ENCODE measurements at places on chromosomes 1 and 21. TPM values are rescaled to one million over a fixed set of nuclear protein-coding genes. Genes with fewer than 3 reads are reported as not detected.

- DNase-seq, result no peak
Observed at GRCh38 chr1:72186733-72187307, 95.5 kb downstream of the NEGR1 start.

- DNase-seq, result no peak
Observed at GRCh38 chr1:113913887-113914664, 8.9 kb downstream of the DCLRE1B start.

- no peak for DNase-seq
Observed at GRCh38 chr21:39645331-39645730, 32.6 kb downstream of the B3GALT5 start.

GRCh38 chr1:67031121-67031858, 22.7 kb downstream of the SLC35D1 start:
- DNase-seq, result no peak

Gene PARS2
- total RNA-seq, result 6.1 TPM

Gene SH3BGR
- total RNA-seq, result 1.0 TPM

- DNase-seq, result no peak
Observed at GRCh38 chr1:10379101-10379620, 19.7 kb upstream of the PGD start.

Gene ATF3
- 23.9 TPM for total RNA-seq

Gene OR2L8
- total RNA-seq, result 0.21 TPM

Gene CD2
- total RNA-seq, result 284 TPM

DNA sequence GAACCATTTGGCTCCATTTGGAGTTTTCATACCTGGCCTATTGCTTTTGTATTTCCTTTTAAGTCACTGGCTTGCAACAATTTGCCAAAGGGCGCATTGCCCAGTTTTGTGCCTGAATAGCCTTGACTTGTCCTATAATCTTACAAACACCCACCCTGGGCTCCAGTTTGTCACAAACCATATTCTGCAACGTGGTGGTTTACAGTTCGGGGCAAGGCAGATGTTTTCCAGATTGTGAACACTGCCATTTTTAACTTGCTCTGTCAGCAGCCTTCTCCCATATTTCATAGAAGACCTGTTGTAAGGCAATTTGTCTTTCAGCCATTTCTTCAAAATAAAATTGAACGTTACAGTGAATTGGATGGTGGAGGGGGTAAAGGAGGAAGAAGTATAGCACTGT, 53.2 kb upstream of the UBE2U start:
- DNase-seq, result no peak

DNA sequence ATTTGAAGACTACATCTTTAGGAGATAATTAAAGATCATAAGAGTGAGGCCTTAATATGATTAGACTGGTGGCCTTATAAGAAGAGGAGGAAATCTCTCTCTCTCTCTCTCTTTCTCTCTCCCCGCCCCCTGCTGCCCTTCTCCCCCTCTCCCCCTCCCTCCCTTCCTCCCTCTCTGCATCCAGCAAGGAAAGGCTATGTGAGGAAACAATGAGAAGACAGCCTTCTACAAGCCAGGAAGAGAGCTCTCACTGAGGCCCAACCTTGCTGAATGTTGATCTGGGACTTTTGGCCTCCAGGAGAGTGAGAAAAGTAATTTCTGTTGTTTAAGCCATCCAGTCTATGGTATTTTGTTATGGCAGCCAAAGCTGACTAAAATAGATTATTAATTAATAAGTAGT, 21.6 kb downstream of the FOXD3 start:
- no peak for DNase-seq

DNA sequence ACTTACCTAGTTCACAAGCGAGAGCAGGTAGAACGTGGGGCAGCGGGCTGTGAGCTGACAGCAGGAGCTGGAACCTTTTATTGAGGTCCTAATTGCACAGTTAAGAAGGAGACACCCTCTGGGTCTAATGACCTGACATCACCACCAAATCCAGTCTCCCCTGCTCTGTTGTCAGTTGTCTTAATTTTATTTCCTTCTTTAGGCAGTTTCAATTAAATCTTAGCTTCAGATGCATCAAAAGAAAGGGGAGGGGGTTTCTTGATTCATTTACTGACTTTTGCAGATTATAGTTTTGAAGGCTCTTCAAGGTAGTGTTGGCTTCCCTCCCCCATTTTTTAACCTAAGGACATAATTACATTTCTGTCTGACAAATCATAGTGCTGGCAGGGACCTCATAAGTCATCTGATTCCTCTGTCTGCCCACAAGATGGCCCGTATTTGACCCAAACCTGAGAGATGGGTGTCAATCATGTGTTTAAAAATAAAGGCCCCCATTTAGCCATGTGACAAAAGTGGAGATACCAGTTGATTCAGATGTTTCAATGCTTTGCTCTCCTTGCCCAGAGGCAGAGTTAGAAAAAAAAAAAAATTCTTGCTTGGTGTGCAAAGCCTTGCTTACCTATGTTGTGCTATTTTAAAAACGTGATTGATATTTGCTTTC, at the start of gene TCHHL1:
Gene TCHHL1 (minus strand): TSS at position 51 of the 661 bp plus-strand sequence. CDS start 921 bp downstream, outside the sequence.
- DNase-seq, result no peak

GRCh38 chr21:36927719-36928117, 38.8 kb downstream of the HLCS start:
- DNase-seq, result peak; percentile 50

Gene AZIN2
- total RNA-seq, result 2.9 TPM

- DNase-seq, result no peak
Observed at GRCh38 chr1:19793360-19794046, 6.2 kb downstream of the TMCO4 start.

GRCh38 chr1:168509875-168510791, 33.7 kb downstream of the XCL2 start:
- no peak for DNase-seq

GRCh38 chr1:226882631-226883409, 12.4 kb downstream of the PSEN2 start:
- DNase-seq, result peak; percentile 39

GRCh38 chr1:227604446-227604845, 41.1 kb downstream of the ZNF678 start:
- no peak for DNase-seq

DNA sequence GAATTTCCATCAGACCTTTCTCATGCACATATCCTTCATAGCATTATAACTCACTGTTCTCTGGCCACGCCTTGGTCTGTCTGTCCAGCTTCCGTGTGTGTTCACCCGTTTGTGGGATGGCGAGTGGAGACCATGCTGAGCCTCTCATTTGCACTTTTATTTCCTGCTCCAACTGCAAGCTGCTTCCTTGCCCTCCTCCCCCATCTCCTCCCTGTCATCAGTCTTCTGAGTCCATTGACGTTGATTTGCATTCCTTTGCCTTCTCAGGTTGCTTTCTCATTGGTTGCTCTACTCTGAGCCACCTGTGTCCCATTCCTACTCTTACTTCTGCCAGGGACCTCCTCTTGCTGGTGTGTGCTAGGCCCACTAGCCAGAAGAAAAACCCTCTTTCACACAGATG, 146.4 kb downstream of the NOS1AP start:
- no peak for DNase-seq

Gene SPRR4
- total RNA-seq, result not detected

- no peak for DNase-seq
Observed at GRCh38 chr1:28526886-28527285, 21.0 kb downstream of the RCC1 start.

DNA sequence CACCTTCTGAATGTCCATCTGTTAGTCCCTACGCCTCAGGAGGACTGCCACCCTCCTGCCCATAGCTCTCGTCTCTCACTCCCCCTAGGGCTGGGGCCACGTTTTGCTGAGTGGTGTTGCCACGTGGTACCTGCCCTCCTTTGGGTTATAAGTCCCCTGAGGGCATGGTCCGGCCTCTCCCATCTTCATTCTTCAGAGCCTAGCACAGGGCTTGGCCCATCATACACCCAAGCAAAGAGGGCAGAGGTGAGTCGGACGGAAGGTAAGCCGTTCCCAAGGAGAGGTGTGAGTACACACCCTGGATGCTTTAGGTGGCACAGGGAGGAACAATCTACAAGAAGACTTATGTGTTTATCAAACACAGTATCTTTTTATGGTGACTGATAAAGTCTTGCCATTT, 10.9 kb downstream of the PADI2 start:
- no peak for DNase-seq

- DNase-seq, result no peak
Observed at GRCh38 chr1:5430911-5431697, 561.1 kb downstream of the NPHP4 start.

GRCh38 chr1:207944571-207944970, 33.6 kb upstream of the CD34 start:
- DNase-seq, result no peak

DNA sequence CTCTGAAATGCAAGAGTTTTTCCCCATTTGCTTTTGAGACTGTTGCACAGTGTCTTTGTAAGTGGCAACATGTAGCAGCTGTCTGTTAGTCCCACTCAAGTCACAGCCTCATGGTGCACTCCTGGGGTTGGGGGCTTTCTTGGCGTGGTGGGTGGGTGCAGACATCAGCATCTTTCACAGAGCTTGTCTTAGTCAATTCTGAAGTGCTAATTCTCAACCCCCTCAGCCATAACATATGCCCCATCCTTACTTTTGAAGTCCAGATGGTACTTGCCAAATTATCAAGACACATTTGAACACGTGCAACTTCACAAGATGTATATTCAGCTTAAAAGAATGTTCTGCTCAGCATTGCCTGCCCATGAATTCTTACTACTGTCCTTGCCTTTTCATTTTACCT, 87.1 kb downstream of the VCAM1 start:
- DNase-seq, result no peak

DNA sequence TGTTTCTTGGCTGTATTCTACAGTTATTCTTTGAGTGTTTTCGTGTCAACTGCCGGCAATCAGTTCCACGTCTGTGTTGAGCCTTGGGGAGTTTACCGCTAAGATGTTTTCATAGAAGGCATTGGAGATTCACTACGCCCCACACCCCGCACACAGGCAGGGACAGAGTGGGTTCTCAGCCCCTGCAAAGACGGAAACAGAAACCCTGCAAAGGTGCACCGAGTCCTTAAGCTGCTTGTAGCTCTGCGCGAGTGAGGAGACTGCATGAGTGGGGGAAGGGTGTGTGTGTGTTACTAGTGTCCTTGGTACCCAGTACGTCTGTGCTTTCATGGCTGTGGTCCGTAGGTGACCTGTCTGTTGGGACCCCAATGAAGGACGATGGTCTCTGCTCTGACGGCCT, 1.9 kb downstream of the LHX4 start:
- DNase-seq, result no peak

GRCh38 chr1:94542088-94542870, 720 bp upstream of the F3 start:
- no peak for DNase-seq

- DNase-seq, result no peak
Observed at GRCh38 chr1:188706742-188707141, 1770.9 kb downstream of the BRINP3 start.

Gene MRPS21
- 80.7 TPM for total RNA-seq

- DNase-seq, result no peak
Observed at GRCh38 chr21:27240839-27241238, 274.0 kb upstream of the ADAMTS5 start.

DNA sequence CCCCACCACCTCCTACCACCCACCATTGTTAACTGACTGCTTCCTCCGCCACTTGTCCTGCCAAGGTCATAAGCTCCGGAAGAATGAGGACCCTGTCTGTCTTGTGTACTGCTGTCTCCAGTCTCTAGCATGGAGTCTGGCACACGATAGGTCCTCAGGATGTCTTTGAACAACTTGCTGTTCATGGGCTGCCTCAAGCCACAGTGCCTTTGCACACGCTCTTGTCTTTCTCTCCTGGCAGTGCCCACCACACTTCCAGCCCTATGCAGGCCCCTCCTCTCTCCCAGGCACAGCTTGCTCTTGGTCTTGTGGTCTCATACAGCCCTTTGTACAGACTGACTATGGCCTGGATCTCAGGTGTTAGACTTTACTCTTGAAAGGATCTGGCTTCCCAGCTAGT, 97.6 kb downstream of the ARHGEF10L start:
- DNase-seq, result no peak

DNA sequence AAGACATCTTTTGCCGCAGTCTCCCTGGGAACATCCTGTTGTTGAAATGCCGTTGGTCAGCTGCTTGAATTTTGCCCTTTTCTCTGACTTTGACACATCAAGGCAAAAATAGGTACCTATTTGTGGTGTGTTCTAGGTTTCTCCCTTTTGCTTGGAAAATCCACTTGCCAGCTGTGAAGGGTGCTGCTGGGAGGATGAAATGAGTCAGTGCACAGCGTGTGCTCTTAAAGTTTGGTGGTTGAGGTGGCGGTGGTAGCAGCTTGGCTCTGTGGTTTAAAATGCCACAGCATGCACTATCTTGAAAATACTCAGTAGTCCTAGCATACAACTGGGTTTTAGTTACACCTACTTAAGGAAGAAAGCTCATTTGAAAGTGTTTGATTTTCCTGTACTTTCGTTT, 183.8 kb downstream of the DHRS3 start:
- DNase-seq, result peak; percentile 57

DNA sequence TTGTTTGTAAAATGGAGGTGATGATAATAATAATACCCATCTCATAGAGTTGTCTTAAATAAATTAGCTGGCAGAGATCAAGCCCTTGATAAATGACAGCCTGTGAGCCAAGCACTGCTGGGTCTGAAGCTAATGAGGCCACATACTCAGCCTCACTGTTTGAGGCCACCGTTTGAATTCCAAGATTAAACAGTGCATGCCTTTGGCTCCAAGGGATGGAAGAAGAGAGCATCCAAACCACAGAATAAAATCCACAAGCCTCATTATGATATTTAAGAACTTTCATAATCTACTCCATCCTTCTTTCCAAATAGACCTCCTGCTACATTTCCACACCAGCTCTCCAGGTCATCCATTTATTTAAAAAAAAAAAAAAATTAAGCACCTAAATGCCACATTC, 29.0 kb downstream of the TGFBR3 start:
- no peak for DNase-seq

- no peak for DNase-seq
Observed at GRCh38 chr1:18411321-18411720, 69.4 kb upstream of the KLHDC7A start.

- DNase-seq, result no peak
Observed at GRCh38 chr1:204623894-204624361, 61.6 kb downstream of the LRRN2 start.

GRCh38 chr1:66012106-66012784, 219.6 kb downstream of the PDE4B start:
- DNase-seq, result no peak

GRCh38 chr1:206909161-206909882, 12.1 kb downstream of the IL24 start:
- DNase-seq, result no peak

Gene KRTAP11-1
- total RNA-seq, result not detected

Gene WDR64
- total RNA-seq, result not detected

GRCh38 chr1:33228935-33229487, 27.3 kb upstream of the ZNF362 start:
- DNase-seq, result no peak

- peak; percentile 62 for DNase-seq
Observed at GRCh38 chr21:14215971-14216641, at the start of gene RBM11. Gene RBM11 (plus strand): TSS chr21:14216157. CDS start chr21:14216187, 30 bp downstream.

Gene CADM3
- total RNA-seq, result not detected

GRCh38 chr21:29376556-29376955, 77.8 kb downstream of the BACH1 start:
- peak; percentile 24 for DNase-seq

Gene DSCAM
- not detected for total RNA-seq

GRCh38 chr1:160708118-160708517, 3.5 kb downstream of the CD48 start:
- no peak for DNase-seq

- no peak for DNase-seq
Observed at GRCh38 chr1:14113271-14113670, 413.3 kb downstream of the PRDM2 start.

- DNase-seq, result no peak
Observed at GRCh38 chr1:107016376-107016978, 40.0 kb upstream of the PRMT6 start.

Gene S100A10
- 145 TPM for total RNA-seq

Gene FAM72A
- 28.2 TPM for total RNA-seq

Gene SH3GLB1
- total RNA-seq, result 60.5 TPM

- no peak for DNase-seq
Observed at GRCh38 chr1:38113159-38113666, 66.6 kb upstream of the POU3F1 start.

Measured in activated T-helper 2 cell treated with anti-CD3 and anti-CD28 coated beads, Interferon-gamma antibody, Interleukin-2, Interleukin-4, amounts not matched to agents 10 μg/mL and 5 μg/mL and 100 μg/mL, durations not matched to agents 14 hours and 24 hours and 36 hours (primary cell).